ENCODE measurements at places on chromosomes 1 and 21.

- no peak for DNase-seq
Measured at GRCh38 chr1:41013796-41014195, 7.7 kb downstream of the SLFNL1 start.

DNA sequence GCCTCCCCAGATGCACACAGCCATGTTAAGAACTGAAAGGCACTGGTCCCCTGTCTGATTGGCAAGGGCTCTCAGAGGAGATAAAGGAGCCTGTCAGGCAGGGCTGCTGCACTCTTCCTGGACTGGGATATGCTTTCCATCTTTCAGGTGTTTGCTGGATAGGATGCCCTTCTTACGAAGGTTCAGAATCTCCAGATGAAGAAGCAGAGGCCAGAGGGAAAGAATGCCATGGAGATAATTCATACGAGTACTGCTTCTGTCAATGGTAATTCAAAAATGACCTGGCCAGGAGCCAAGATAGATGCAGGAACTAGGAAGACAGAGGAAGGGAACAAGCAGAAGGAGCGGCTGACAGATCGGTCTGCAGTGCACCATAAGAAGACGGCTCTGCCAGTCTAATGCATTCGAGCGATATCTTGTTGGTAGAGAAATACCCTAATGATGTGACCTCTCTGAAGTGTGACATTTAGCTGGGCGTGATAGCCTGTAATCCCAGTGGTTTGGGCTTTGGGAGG lies 16.6 kb upstream of the ATP2B4 start:
- no peak for DNase-seq

GRCh38 chr1:24872061-24872850 lies 57.8 kb downstream of the RUNX3 start:
- no peak for DNase-seq

- DNase-seq, result no peak
Measured at GRCh38 chr1:175353066-175353465, 160.5 kb upstream of the KIAA0040 start.

GRCh38 chr21:30256100-30256499 lies 26.6 kb downstream of the KRTAP24-1 start:
- DNase-seq, result no peak

GRCh38 chr1:198449727-198450433 lies 90.6 kb downstream of the ATP6V1G3 start:
- no peak for DNase-seq

DNA sequence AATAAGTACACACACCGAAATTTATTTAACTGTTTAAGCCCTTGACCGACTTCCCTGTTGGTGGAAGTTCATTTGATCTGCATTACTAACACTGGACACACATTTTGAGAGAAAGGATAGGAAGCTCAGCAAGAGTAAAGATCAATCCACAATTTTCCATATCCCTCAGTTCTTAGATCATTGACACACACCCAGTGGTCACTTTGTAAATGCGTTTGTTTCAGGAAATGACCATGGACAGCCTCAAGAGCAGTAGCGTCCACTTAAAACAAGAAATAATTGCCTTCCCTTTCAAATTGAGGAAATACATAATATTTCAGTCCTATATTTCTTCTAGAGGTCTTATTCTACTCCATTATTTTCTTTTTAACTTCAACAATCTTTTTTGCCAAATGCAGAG lies 511.5 kb upstream of the PTBP2 start:
- no peak for DNase-seq

DNA sequence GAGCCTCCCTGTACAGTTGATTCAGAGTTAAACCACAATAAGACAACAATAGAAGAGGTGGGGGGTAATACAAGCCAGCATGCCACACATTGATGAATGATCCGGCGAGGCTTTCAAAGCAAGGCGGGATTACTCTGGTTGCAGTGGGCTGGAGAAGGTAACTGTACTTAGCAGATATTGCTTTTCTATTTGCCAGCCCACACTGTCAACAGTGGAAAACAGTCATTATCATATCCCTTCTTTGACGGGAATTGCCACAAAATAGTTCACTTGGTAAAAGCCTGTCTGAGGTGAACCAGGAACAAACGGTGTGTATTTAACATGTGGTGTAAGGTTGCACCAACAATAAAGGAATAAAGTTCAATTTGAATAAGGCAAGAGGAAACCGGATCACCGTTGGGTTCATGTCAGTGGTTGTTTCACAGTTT lies 5.8 kb upstream of the KCNJ15 start:
- no peak for DNase-seq

DNA sequence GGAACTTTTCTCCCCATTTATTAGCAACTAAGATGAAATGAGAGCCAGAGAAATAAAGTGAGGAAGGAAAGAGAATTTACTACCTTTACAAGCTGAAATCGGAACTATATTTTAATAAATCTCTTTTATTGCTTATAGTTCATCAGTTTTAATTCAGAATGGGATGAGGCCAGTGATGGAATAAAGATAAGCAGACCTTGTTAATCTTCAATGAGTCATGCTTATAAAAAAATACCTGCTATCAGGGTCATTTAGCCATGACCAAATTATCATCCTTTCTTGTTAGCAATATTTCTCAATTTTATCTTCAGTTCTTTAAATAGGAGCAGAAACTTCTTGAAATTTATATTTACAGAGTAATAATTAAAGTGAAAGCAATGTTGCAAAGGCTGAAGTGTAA lies 26.1 kb downstream of the RGS4 start:
- no peak for DNase-seq

GRCh38 chr1:101317590-101317989 lies 80.8 kb downstream of the S1PR1 start:
- DNase-seq, result no peak

GRCh38 chr1:240455228-240455821 lies 156.6 kb downstream of the GREM2 start:
- DNase-seq, result no peak

- DNase-seq, result no peak
Measured at GRCh38 chr1:43832255-43832654, 101.3 kb upstream of the ARTN start.

DNA sequence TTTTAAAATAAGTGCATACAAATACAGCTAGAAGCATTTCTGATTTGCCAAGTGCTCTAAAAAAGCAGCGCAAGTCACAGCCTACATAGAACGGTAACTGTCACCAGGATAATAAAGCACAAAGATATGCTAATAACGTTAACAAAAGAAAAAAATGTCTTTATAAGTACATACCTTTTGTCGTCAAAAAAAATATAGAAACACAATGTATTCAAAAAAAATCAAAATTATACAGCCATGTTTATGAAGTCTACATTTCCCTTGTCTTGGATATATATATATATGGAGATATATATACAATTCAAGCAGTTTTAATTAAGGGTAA lies 3.2 kb downstream of the IRF2BP2 start:
- no peak for DNase-seq

GRCh38 chr1:52153010-52153409 lies 11.1 kb downstream of the ZFYVE9 start:
- DNase-seq, result no peak

- no peak for DNase-seq
Measured at GRCh38 chr21:17798796-17799195, 20.4 kb downstream of the C21orf91 start.

DNA sequence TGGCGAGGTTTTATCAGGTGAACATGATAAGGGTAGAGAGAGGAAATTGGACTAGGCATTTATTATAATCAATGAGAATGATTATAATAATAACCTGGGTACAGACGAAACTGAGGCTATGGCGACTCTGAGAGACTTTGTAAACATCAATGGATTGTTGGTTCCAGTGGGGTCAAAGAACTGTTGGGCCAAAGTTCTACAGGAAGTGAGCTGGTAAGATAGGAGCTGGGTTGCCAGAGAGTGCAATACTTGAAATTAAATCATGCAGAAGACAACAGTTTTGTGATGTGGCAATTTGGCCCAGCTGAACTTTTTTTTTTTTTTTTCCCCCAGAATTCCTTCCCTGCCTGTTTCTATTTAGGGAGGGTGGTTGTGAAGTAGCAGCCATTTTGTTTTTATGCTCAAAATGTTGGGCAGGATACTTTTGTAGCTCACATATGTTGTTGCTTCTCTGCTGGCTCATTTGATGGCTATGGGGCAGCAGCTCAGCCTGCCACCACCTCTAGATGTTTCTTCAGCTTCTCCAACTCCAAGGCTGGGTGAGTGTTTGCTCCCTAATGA lies 286.5 kb upstream of the B3GALT2 start:
- DNase-seq, result no peak

DNA sequence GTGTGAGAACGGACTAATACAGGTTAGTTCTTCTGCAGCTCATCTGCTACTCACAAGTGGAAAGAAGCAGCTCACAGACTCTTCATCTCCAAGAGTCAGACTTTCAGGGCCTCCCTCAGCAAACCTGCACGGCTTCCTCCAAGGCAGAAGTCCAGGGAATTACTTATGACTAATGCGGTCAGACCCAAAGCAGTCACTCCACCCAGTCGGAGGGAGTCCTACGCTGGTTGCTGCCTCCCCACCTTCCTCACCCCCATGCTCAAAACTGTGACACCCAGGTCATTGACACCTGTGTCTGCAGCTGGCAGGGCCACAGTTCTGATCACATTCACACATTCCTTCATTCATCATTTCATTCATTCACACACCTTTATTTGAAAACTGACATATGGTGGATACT lies 38.4 kb upstream of the PRDM2 start:
- DNase-seq, result no peak

GRCh38 chr1:17612831-17613230 lies 73.3 kb downstream of the ARHGEF10L start:
- no peak for DNase-seq

DNA sequence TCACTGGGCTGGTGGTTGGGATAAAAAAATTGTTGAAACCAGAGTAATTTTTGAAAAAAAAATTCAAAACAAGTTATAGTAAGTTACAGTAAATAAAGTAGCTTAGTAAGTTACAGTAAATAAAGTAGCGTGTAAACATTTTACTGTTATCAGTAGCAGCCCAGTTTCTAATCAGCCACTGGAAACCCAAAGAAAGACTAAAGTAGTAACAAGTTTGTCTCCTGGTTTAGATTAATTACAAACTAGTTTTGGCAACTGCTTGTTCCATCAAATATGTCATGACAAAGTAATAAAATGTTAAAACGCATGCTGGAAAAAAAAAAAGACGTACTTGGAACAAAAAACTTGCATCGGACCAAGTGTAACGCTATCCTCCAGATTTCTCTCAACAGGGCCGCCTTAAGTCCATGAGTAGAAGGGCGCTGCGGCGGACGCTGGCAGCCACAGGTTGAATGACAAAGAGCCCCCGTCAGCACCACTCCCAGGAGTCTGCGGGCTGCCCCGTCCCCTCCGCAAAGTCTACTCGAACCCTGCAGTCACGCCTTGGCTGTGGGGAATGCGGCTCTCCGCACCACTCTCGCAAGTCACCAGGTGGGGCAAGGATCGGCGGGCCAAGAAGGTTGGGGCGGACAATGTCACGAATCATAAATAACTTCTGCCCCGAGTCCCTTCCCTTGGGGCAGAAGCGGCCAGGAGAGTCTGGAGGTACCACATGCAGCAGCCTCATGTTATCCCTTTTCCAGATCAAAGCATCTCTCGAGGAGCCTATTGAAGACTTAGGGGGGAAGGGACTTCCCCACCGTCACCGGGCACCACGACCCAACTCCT lies 837 bp downstream of the SLC16A1 start:
- DNase-seq, result no peak

DNA sequence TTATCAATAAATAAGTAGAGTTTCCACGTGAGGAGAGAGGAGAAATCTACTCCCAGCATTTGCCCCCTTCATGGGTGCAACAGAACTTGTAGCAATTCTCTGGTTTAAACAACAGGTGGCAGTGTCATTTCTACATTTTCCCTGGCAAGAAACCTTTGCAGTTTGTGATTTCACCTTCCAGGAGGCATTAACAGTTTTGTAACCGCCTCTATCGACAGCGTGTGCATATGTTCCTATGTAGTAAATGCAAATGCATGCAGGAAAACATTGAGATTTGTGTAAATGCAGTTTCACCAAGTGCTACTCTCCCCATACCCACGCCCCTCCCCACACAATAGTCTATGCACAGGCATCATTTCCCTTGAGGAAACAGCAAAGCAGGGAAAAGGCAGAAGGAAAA lies 494.7 kb downstream of the SMYD3 start:
- DNase-seq, result no peak

DNA sequence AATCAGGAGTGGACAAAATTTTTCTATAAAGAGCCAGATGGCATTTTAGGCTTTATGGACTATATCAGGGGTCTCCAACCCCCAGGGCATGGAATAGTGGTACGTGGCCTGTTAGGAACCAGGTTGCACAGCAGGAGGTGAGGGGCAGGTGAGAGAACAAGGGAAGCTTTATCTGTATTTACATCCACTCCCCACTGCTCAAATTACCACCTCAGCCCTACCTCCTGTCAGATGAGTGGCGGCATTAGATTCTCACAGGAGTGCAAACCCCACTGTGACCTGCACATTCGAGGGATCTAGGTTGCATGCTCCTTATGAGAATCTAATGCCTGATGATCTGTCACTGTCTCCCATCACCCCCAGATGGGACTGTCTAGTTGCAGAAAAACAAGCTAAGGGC lies 13.9 kb downstream of the PHTF1 start:
- DNase-seq, result no peak

DNA sequence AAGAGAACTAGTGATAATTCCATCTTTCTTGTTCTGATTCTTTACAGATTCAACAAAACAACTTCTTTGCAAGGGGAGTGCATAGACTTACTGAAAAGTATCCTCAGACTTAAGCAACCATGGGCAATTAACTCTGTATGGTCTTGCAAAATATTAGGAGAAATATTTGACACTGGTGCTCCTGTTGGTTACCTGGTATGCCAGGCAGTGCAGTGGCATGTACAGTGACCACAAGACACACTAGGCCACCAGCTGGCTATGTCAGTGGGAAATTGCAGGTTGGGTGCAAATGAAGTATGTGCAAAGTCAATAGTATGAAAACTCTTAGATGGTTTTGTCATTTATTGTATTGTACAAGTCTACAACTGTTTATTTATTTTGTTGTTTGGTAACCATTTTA lies 34.5 kb downstream of the EPS15 start:
- DNase-seq, result no peak

DNA sequence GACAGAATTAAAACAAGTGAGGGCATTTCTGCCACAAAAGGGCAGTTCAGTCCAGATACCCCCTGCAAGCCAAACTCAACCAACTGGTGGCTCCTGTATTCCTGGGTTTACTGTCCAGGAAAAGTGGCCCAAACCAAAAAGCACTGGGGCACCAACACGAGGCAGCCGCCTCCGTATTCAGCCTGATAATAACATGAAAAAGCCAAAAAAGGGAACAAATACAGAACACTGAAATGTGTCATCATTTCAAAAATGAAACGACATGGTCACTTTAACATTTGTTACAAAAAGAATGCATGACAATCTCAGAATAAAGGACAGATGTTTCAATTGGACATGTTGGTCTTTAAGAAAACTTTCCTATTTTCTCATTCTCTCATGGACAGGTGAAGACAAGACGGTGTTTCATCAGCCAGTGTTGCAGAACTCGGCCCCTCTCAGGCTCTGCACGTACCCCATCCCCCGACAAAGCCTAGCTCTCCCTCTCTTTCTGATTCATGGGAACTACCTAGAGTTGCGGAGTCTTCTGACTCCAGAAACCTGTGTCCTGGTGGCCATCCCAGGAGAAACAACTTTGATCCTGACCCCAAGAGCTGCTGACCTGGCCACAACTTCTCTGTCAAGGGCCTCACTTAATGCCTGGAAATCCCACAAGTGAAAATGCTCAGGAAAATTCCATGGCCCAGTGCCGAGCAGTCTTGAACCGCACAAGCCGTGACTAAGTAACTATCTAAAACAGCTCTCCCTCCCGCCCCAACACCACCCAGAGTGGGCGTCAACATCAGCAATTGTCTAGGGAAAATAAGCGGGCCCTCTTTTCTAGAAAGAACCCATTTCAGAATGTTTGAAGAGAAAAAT lies 27.1 kb downstream of the ZBTB17 start:
- no peak for DNase-seq

GRCh38 chr1:182910143-182910542 lies 42.8 kb downstream of the SHCBP1L start:
- no peak for DNase-seq

- no peak for DNase-seq
Measured at GRCh38 chr1:8883491-8883890, 5.0 kb upstream of the ENO1 start.
